ENCODE measurements at places on chromosomes 4 and X.

GRCh38 chrX:125378205-125378604, 58.5 kb downstream of the TEX13C start:
- DNase-seq: no peak

DNA sequence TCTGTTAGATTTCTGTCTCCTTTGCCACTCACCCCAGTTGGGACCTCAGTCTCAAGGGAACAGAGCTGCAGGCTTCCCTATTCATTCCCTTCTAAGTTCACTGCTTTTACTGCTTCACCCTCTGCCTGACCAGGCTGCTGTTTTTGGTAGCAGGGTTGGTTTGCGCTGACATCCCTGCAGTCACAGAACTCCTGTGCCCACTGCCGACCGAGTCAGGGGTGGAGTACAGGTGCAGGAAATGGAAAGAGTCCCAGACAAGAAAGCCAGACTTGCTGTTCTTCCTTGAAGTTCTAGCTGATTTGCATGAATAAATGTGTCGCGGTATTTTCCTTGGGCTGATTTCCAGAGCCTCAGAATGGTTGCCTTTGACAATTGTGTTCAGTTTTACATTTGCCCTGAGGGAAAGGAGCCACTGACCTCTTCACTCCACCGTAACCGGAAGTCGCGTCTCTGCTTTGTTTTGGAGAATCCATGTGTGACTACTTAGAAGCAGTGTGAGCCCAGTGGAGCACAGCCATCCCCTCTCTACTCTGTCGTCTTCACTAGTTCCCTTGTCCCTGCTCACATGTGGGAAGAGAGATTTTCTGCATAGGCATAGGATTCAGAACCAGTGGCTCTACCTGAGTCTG, 84.8 kb downstream of the TNIP2 start:
- no peak for DNase-seq

- DNase-seq: no peak
These were observed 47.9 kb downstream of the JADE3 start for GRCh38 chrX:46959985-46960700.

- no peak for DNase-seq
These were observed 172.2 kb upstream of the ADGRL3 start for GRCh38 chr4:61027939-61028338.

DNA sequence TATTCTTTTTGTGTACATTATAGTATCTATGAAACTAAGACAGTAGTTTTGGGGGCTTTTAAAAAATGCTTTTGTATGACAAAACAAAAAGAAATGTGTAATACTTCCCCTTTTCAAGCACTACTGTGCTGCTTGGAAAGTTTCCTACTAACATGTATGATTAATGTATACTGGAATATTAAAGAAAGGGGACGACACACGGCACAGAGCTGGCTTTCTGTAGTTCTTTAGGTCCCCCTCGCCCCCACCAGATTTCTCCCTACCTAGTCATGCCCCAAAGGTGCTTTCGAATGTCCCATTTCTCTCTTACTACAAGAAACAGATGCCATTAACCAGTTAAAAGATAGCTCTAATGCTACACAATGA, 1.6 kb upstream of the AP1S2 start:
- no peak for DNase-seq

DNA sequence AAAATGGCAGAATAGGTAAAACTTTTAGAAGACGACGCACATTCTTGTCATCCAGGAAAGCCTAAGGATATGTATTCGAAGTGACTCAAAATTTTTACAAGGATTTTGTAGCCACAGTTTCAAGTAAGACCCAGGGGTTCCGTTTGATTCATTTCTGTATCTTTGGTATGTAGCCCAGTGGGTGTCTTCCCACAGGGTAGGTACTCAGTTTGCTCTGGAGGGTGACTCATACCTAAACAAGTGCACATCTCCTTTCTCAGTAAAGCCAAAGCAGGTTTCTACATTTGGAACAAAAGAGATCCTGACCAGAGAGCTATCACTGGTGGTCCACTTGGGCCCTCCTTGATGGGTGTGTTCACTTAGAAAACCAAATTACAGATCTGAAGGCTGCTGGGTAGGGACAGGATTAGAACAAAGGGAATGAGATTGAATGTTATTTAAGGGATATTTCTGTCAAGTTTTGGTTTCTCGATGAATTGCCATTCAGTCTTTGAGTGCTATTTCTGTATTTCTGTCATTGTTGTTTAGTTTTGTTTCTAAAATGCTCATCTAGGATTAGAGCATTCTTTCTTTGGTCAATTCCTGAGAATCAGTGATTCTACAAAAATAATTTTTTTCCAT, 56.1 kb downstream of the PLS3 start:
- DNase-seq: no peak

DNA sequence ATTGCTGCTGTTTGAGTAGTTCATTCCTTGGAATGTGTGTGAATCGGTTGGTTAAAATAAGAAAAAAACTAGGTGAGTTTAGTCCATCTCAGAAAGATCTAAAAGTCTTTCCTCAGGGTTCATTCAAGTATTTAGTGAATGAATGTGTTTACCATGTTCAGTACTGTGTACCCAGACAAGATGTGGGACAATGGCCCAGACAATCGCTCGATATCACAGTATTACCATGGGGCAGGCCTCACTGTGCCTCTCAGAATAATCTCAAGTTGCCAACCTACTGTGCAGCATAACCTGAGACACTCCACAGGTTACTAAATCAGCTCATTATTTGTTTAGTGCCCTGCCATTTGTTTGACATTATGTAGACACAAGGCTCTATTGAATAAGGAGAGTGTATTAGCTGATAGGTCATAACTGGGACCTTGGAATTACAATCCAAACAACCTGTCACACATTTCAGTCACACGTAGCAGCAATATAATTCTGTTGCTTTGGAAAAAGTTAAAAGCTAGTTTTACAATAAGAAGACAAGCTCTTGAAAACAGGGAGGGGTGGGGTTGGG, 24.9 kb upstream of the AMOT start:
- no peak for DNase-seq

DNA sequence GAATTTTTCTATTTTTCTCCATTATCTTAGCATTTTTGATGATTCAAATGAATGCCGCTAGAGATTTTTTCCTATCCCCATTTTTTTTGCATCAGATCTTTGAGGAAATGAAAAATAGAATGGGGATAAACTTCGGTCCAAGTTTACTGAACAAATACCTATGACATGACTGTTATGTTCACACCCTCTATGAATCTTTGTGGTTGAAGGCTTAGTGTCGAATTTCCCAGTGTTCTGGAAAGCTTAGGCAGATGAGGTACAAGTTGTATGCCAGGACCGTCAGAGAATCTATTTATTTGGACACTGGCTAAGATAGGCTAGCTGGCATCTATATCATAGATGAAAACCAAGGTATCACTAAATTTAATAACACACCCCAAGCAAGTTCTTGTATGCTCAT, 123.4 kb downstream of the SPCS3 start:
- peak; percentile 64 for DNase-seq

DNA sequence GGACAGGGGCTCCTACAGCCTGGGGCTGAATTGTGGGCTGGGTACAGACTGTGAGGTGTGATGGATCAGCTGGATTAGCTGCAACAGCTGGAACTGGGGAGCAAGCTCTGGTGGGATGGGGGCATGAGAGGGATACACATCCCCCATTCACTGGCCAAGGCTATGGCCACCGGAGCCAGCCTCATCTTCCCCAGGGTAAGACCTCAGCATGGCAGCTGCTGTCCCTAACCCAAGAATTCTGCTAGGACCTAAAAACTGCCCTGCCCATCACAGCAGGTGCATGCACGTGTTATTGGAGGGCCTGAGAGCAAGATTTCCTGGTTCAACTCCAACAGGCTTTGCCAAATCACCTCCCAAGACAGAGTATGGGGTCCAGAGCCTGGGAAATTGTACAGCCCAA, 258.6 kb upstream of the AGTR2 start:
- no peak for DNase-seq

DNA sequence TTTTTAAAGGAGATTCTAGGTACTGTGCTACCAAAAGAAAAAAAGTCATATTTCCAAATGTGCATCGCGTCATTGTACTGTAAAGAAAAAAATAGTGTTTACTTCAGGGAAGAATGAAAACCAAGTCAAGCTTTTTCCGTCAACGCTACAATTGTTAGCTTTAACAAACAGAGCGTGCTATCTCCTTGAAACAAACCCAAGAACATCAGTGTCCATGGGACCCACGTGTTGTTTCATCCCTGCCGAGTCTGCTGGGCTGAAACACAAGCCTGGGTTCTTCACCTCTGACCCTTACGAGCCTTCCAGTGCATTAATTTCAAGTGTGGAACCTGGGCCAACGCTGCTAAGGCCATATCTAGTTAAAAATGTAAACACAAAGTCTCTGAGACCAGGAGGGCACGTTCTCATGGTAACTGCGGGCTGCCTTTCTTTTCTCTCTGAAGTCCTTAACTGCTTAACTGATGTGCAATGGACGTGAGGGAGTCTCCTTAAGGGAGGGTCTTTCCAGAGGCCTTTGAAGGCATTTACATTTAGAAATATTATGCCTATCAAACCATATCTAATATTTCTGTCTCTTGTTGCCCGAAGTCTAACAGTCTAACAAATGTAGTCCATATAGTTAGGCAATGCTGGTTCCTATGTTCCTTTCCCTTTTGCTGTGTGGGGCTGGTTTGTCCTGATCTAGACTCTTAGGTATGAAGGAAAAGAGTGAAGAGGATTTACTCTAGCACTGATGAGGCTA, 36.3 kb downstream of the ING2 start:
- peak; percentile 23 for DNase-seq

DNA sequence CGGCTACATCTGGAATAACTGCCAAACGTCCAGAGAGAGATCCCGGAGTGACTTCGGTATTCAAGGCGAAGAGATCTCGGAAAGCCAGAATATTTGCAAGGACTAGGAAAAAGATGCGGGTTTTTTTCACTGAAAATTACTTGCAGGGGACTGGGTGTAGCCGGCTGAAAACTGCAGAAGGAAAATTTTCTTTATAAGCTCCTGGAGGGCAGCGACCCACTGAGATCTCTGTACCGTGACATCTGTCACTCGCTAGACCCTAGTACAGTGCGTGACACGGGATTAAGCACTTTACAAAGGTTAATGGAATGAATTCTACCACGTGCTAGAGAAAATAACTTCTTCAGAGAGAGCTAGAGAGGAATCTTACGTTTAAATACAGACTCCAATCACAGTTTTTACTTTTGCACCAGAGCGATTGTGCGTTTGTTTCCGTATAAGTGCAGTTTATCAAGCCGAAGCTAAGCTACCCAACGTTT, 1.1 kb upstream of the LCORL start:
- DNase-seq: no peak

- no peak for DNase-seq
These were observed 51.6 kb upstream of the SETD7 start for GRCh38 chr4:139607502-139608060.

GRCh38 chr4:140579278-140579677, 10.5 kb upstream of the UCP1 start:
- no peak for DNase-seq

DNA sequence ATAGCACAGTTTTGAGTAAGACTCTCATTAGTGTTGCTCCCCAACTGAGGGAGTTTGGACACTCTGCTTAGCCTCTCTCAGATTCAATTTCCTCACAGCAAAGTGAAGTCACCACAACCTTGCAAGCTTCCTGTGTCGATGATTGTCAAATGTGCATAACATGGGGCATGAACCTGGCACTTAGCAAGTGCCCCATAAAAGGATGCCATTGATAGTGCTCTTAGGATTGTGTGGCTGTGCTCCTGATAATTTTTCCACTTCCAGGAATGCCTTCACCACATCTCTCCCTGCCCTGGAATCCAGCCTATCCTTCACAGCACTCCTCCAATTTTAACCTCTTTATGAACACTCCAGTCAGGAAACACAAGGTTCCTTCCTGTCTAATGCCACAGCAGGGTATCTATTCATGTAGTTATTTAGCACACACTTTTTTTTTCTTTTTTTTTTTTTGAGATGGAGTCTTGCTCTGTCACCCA, 309.4 kb downstream of the PPP3CA start:
- no peak for DNase-seq

GRCh38 chr4:10530137-10530786, 73.0 kb upstream of the ZNF518B start:
- DNase-seq: no peak

DNA sequence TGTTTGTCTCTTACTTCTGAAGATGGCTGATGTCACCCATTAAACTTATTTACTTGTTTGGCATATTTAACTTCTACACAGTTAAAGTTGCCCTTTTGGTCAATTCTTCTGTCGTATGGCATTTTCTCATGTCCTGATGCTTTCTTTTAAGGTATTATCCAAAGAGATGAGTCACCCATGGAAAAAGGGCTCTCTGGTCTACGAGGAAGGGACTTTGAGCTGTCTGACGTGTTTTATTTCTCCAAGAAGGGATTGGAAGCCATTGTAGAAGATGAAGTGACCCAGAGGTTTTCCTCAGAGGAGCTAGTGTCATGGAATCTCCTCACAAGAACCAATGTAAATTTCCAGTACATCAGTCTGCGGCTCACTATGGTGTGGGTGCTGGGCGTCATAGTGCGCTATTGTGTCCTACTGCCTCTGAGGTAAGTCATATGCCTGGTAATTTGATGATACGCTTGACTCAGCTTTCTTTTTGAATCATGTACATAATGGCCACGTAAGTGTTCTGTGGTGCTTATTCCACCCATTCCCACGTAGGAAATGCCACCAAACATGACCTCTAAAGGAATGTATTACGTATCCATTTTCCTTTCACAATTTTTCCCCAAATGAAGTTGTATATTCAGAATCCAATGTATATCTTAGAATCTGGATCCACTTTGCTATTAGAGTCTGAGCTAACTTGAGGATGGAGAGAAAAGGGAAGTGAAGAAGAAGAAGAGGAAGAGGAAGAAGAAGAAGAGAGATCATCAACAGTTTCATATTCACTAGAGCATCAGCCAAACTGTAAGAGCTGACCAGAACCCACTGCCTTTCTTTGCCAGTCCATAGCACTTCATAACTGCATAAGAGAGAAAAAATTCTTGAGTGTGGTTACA, 45.7 kb downstream of the GPAT3 start:
- no peak for DNase-seq
